Lower lobe of right lung (tissue), 2 donors: ENCODE measurements at places on chromosomes 11 and 22.

DNA sequence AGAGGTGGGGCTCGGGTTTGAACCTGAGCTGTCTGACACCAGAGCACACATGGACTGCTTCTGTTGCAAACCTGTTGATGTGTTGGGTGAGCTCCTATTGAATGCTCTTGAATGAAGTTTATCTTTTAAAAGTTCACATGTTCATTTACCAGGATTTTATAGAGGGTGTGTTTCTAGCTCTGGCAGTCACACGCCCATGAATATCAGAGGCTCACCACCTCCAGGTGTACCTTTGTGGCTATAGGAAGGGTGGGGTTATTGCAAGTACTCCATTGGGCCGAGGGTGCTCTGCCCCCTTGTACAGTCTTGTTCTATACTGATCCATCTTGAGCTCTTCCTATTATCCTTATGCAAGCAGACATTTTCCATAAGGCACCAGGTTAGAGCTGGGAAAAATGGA lies 9.2 kb downstream of the ENDOD1 start:
- no peak for DNase-seq

- peak; percentile 75 for DNase-seq
These were observed 499 bp downstream of the ATL3 start for GRCh38 chr11:63670433-63671321.

DNA sequence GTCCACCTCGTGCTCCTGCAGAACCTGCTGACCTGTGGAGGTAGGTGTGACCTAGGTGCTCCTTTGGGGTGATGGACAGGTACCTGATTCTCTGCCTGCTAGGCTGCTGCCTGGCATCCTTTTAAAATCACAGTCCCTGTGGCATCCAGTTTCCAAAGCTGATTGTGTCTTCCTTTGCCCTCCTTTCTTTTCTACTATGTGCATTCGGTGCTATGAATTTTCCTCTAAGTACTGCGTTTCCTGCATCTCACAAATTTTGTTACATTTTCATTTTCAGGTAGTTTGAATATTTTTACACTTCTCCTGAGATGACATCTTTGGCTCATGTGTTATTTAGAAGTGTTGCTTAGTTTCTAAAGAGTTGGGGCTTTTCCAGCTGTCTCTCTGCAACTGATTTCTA lies 30.9 kb upstream of the PPP6R3 start:
- DNase-seq: no peak

DNA sequence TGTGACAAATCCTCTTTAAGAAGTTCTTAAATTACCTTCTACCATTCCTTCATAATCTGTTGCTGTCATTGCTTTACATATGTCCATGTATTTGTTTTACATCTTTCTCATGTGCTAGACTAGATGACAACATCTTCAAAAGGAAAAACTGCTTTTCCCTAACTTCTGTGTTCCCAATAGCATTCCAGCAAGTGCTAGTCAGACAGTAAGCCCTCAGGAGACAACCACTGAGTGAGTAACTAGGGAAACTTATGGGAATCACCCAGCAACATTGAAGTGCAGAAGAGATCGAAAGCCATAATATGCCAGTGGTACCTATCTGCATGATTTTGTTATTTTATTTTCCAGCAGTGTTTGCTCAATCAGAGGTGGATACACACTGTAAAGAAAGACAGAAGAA lies 889.7 kb upstream of the API5 start:
- DNase-seq: no peak

DNA sequence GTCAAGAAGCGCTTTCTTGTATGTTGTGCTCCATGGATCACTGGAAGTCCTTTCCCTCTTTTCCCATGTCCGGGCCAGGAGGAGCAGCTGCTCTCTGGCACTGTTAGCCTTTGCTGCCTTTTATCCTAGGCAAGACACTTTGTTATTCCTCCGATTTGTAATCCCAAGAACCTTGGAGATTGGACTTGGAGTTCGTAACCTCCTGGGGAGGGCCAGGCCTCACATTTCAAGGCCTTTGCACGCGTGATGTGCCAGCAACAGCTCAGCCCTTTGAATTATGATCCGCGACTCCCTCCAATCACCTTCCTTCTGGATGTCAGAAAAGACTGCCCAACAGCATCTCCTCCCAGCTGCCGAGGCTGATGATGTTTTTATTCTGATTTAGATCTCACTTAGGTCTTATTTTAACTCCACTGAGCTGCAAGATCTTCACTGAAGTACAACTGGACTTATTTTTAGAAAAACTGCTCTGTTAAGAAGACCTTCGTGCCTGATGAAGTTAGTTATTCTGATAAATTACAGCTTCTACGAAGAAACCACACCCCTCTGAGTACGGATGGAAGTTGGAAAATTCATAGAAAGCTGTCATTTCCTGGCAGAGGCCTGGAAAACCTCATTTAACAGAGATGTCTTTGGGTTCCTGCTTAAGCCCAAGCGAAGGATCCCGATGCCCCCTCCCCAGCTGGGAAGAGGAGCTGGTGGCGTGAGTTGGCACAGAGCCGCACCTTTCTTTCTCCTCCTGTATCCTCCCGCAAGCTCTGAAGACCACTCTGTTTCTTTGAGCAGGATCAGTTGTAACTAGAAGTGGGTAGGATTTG lies 62.4 kb downstream of the PARVB start:
- DNase-seq: no peak

GRCh38 chr22:39528681-39529486 lies 3.7 kb downstream of the RPS19BP1 start:
- peak; percentile 95 for DNase-seq

GRCh38 chr11:47714554-47715081 lies 551 bp downstream of the AGBL2 start:
- no peak for DNase-seq

DNA sequence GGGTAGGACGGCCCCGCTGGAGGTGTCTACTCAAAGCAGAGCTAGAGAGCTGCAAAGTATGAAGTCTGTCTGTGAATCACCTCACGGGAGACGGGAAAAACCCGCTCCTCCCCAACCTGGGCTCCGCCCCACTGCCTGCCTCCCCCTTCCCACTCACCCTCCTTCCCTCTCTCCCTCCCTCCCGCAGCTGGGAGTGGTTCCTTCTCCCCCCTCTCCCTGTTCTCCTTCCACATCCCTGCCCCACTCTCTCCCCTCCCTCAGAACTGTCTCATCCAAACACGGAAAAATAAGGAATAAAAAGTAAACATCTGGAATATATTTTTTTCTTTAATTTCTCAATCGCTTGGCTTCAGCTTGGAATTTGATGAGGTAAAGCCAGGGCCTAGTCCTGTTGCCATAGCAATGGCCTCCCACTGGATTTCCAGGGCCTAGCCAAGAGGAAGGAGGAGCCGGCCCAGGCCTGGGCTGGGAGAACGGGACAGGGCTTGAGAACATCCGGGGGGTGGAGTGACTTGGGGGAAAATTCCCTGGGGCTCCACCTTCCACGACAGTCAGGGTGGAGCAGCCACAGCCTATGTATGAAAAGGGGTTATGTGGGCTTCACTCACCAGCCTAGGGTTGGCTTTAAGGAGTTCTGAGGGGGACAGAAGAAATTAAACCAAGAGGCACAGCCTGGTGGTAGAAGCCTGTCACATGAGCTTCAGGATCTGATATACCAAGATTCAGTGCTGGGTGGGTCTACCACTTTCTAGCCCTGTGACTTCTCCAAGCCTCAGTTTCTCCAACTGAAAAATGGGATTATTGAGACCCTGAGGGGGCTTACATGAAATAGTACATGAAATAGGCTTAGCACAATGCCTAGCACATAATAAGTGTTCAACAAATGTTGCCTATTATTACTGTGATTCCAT lies 2.2 kb downstream of the TNKS1BP1 start:
- peak; percentile 92 for DNase-seq

DNA sequence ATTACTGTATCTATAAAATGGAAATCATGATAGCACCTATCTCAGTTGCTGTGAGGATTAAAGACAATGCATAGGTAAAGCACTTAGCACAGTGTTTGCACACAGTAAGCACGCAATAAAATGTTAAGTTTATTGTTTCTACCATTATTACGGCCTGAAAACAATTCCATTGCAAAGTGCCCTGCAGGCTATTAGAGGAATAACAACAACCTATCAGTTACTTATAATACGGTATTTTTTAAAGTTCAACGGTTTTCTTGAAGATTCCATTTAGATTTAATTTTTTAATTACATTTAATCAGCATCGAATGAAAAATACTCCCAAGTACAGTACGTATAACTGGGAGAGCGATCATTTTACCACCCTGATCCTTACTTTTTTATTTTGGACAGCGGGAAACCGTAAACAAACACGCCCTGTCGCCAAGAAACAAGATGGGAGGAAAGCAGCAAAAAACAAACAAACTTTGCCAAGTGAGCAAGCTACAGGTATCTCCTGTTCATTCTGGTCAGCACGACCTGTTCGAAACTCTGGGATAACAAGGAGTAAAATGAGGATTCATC lies 893 bp downstream of the SLC36A4 start:
- DNase-seq: no peak

- no peak for DNase-seq
These were observed 98.2 kb downstream of the NAV2 start for GRCh38 chr11:19810852-19811251.

DNA sequence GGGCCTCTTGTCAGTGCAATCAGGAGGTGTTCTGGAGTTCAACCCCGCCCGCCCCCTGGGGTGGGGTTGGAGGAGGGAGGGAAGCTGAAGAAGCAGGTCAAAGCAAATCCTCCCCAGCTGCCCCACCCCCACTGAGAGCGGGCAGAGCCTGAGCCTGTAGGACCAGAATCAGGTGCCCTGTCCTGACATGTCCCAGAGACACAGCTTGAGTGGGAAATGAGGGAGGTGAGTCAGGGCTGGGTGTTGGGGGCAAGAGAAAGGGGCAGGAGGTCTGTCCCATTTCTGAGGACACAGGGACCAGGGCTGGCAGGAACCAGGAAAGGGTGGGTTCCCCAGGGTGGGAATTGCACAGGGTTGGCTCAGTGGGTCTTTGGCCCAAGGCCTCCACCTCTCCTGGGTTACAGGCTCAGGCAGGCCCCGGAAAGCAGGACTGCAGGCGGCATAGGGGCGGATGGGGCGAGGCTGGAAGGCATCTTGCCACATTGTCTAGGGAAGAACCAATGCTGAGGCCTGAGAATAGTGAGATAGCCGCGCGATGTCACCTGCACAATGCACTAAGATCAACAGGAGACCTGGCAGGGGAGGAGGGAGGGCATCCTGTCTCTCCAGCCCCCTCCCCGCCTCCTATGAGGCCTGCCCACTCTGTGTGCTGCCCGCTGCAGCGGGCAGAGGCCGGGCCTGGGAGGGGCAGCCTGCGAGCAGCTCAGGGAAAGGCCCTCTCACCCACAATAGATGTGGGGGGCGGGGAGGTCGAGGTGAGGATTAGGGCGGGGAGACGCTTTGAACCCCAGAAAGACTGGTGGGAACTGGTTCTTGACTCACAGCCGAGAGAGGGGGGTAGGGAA lies 32.4 kb downstream of the NECTIN1 start:
- no peak for DNase-seq

GRCh38 chr11:2273771-2274170 lies 3.4 kb upstream of the ASCL2 start:
- DNase-seq: no peak

- no peak for DNase-seq
These were observed 154.9 kb downstream of the TEAD1 start for GRCh38 chr11:12829131-12829530.
